ENCODE measurements at places on chromosomes 2 and 18. TPM values are rescaled to one million over a fixed set of nuclear protein-coding genes. Genes with fewer than 3 reads are reported as not detected.

- DNase-seq = no peak
These were observed 255.3 kb downstream of the SH3BP4 start for GRCh38 chr2:235206980-235207579.

GRCh38 chr2:57906152-57906732 is 140.4 kb upstream of the VRK2 start:
- DNase-seq = peak; percentile 62

DNA sequence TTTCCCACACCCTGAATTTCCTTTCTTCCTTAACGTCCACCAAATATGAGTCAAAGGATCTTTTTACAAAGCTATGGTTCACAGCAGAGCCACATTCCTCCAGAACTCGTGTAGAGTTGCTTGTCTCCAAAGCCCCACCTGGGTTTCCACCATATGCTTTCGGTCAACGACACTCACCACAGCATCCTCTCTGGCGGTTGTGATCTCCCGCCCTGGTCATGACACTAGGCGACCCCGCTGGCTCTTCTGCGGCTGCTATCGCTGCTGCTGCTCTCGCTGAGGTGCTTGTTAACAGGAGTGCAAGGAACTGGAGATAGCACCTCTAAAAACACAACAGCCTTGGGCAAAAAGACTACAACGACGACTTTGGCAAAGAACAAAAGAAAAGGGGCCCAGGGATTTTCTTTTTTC is 340 bp downstream of the SLC40A1 start:
- DNase-seq = peak; percentile 40

Gene ADCYAP1
- total RNA-seq = not detected

GRCh38 chr2:134412639-134412999 is 158.7 kb downstream of the MGAT5 start:
- DNase-seq = no peak

All from HepG2 (cell line).